ENCODE measurements at places on chromosomes 4 and X. TPM values are rescaled to one million over a fixed set of nuclear protein-coding genes. Genes with fewer than 3 reads are reported as not detected.

The MAGEA12 gene
- 0.15 TPM for total RNA-seq

The AFF2 gene
- total RNA-seq: not detected

The GIMD1 gene
- total RNA-seq: not detected

The MAB21L2 gene
- total RNA-seq: not detected

The GRPEL1 gene
- 59.1 TPM for total RNA-seq

The EDNRA gene
- 0.30 TPM for total RNA-seq

The RAB39B gene
- 0.69 TPM for total RNA-seq

The MAGEA1 gene
- 0.13 TPM for total RNA-seq

The DLG3 gene
- total RNA-seq: 4.9 TPM

The HSD17B13 gene
- not detected for total RNA-seq

Measured in A549 treated with Mapracorat at 1 μM for 4 hours (cell line).